Melanocyte of skin (primary cell): ENCODE measurements at places on chromosomes 1 and 21. TPM values are rescaled to one million over a fixed set of nuclear protein-coding genes. Genes with fewer than 3 reads are reported as not detected.

MYCL gene
- under 0.01 and 0.15 TPM in 2 replicates for total RNA-seq

SLC26A9 gene
- not detected in 2 replicates for total RNA-seq

RAB3B gene
- total RNA-seq: 0.34 and 0.73 TPM in 2 replicates

CDK18 gene
- total RNA-seq: 4.8 and 8.7 TPM in 2 replicates

ELF3 gene
- under 0.01 TPM in 2 replicates for total RNA-seq

FAF1 gene
- 45.3 and 58.8 TPM in 2 replicates for total RNA-seq

RASSF5 gene
- 0.34 and 0.36 TPM in 2 replicates for total RNA-seq

VWA5B1 gene
- total RNA-seq: not detected in 2 replicates

LINGO4 gene
- not detected in 2 replicates for total RNA-seq

NBPF4 gene
- total RNA-seq: 0.15 TPM in 1 of 2 replicates, not detected in the other

CLIC4 gene
- 155 and 249 TPM in 2 replicates for total RNA-seq

ADCY10 gene
- total RNA-seq: under 0.01 TPM in 1 of 2 replicates, not detected in the other

CR1L gene
- not detected in 2 replicates for total RNA-seq

CLCNKA gene
- not detected in 2 replicates for total RNA-seq

RUNX3 gene
- total RNA-seq: 17.3 and 26.6 TPM in 2 replicates

RASAL2 gene
- total RNA-seq: 32.0 and 36.3 TPM in 2 replicates

FAM78B gene
- total RNA-seq: 1.8 and 4.8 TPM in 2 replicates

OPRD1 gene
- total RNA-seq: 0.73 TPM in 1 of 2 replicates, not detected in the other

ADAMTSL4 gene
- total RNA-seq: 0.34 and 1.5 TPM in 2 replicates

IL20 gene
- 0.31 TPM in 1 of 2 replicates, not detected in the other for total RNA-seq

CFHR3 gene
- not detected in 2 replicates for total RNA-seq

C1orf159 gene
- total RNA-seq: 12.0 and 13.3 TPM in 2 replicates

LAD1 gene
- not detected in 2 replicates for total RNA-seq

SH2D1B gene
- total RNA-seq: not detected in 2 replicates

DENND2C gene
- 2.8 and 4.7 TPM in 2 replicates for total RNA-seq
